Esophagus muscularis mucosa (tissue), 4 donors: ENCODE measurements at places on chromosomes 7 and 10. TPM values are rescaled to one million over a fixed set of nuclear protein-coding genes. Genes with fewer than 3 reads are reported as not detected.
A peak's percentile ranks its signal among the peaks of the same experiment; 100 is the strongest.

The CSGALNACT2 gene
- 32.7 TPM for total RNA-seq

GRCh38 chr7:143183024-143183423 is at the start of gene TAS2R39:
Gene TAS2R39, plus strand, starts transcription at chr7:143183419. Its CDS starts 0 bp downstream, at chr7:143183419.
- no peak for DNase-seq
- no peaks in the 10 kb centered on the region for H3K4me1 ChIP-seq
- no peaks in the 10 kb centered on the region for H3K27me3 ChIP-seq

The FAM25C gene
- not detected for total RNA-seq

DNA sequence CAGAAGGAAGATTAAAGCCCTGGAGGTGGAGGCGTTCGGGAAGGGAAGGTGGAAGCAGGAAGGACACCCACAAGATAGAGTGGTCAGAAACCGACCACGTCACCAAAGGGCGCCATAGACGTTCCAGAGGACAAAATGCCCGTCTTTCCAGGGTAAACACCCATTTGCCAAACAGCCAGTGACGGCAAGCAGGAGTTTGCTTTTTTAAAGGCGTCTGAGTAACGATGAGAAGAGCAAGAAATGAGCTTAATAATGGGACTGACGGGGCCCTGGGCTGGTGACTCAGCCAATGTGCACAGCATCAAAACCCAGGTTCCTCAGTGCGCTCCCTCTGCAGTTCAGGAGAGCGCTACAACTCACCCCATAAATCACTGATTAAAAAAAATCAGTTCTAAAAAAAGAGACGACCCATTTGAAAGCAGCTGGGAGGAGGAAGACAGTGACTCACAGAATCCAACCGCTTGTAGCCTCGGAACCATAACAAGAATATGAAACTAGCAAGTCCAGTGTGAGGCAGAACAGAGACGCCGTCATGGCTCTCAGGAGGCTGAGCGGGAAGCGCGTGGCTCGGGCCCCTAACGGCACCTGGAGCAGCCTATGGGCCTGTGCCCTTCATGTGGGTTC is 5.9 kb downstream of the DIP2C start:
- H3K4me1 ChIP-seq, result peaks cover 77% of the 10 kb centered on the region
- no peaks in the 10 kb centered on the region for H3K36me3 ChIP-seq
- peak overlapping the region; percentile 79 for H3K27ac ChIP-seq
- H3K27me3 ChIP-seq, result no peaks in the 10 kb centered on the region
- DNase-seq, result no peak

DNA sequence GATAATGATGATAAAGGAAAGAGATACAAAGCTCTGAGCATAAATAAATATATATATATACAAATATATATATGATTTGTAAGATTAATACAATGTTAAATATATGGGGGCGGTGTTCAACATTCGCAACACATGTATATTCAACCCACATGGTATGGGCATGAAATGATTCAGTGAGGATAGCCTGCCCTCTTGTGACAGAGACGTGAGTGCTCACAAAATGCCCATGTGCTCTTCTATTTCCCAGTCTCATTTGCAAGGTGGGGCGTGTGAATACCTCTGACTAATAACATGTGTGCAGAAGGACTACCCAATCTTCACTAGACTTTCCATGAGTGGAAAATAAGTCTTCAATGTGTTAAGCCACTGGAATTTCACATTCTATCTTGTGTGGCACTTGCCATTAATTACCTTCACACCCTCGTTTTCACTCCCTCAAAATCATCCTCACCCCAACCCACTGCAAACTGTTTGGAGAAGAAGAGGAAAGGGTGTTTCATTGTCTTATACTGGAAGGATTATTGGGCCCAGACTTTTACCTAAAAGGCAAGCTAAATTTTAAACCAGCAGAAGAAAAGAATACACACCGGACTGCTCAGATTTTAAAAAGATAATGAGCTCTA is 26.9 kb downstream of the ASAH2 start:
- H3K36me3 ChIP-seq, result no peaks in the 10 kb centered on the region
- DNase-seq, result no peak
- no peak overlapping the region for H3K4me3 ChIP-seq
- H3K4me1 ChIP-seq, result no peaks in the 10 kb centered on the region
- no peak overlapping the region for H3K27ac ChIP-seq
